ENCODE measurements at places on chromosomes 12 and 14. TPM values are rescaled to one million over a fixed set of nuclear protein-coding genes. Genes with fewer than 3 reads are reported as not detected.

DNA sequence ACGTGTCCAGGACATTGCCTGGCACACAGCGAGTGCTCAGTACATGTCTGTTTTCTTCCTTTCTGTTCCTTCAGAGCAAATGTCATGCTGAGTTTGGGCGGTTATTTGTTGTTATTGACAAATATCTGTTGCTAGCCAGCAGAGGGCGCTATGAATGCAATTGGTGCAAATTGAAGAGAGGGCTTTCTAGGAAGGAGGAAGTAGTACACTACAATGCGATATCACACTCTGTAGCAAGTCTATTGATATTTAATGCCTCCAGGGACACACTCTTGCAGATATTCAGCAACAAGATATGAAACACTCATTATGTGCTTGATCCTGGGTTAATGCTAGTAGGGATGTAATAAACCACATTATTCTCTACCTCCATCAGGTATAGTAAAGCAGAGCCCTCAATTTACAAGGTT is 267.3 kb upstream of the SRRM4 start:
- no peaks in the 10 kb centered on the region for H3K27me3 ChIP-seq
- H3K4me1 ChIP-seq, result no peaks in the 10 kb centered on the region
- H3K27ac ChIP-seq, result no peak overlapping the region
- DNase-seq, result no peak
- no peak overlapping the region for H3K4me3 ChIP-seq

DNA sequence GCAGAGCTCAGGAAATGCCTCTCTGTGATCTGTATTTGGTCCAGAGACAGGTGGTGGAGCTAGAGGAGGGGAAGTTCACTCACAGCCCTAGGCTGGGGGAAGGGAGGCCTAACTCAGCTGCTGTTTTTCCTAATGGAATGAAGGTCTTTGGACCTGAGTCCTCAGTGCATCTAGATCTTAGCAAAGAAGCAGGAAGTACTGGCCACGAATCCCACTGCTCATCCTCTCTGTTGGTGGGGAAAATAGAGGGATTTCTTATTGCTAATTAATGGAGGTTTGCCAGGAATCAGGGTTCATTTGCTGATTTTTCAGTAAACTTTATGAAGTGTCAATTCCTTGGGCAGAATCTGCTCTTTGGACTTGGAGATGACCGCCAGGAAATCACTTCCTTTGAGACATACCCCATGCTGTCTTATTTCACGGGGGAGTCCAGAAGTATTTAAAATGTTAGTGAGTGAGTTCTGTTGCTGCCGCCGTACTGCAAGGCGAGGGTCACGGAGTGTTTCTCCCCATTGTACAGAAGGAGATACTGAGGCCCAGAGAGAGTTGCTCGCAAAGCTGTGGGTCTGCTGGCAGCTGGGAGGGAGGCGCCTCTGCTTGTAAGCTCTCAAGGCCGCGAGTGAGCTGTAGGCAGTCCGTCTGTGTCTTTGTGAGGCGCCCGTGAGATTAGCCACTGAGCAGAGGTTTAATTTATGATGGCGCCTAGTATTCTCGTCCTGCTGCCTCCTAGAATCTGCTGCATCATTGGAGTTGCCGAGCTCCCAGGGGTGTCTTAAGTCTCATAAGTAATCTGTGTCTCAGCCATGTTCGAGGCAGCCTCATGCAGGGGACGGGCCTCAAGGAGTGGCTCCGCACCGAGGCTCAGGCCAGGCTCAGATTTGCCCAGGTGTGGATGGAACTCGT is 88.2 kb downstream of the TSPAN9 start:
- H3K27me3 ChIP-seq, result no peaks in the 10 kb centered on the region
- H3K4me3 ChIP-seq, result no peak overlapping the region
- H3K27ac ChIP-seq, result no peak overlapping the region
- H3K4me1 ChIP-seq, result peaks cover 28% of the 10 kb centered on the region
- peaks cover 7% of the 10 kb centered on the region for H3K36me3 ChIP-seq
- DNase-seq, result no peak

DNA sequence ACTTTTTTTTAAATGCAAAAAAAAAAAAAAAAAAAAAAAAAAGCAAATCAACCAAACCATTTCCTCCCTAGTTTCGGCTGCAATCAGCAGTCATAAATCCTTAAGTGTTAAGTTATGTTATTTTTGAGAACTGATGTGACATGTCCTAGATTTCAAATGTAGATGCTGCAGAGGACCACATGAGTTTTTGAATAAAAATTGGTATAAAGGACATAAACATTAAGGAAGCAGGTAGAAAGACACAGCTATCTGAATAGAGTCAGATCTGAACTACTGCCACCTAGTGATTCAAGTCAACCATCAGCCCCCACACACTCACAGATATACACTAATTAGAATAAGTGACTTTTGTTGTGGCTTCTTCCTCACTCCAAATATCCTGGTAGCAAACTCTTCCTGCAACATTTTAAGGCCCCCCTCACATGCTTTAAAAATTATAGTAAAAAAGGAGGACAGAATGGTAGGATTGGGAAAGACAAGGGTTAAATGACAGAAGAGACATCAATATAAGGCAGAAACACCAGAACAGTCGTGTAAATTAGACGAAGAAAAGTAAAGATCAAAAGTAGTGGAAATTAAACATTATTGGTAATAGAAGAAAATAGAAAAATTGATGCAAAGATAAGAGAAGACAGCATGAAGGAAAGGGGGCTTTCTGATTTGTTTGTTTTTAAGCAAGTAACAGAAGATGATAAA is 394.5 kb upstream of the ATP2B1 start:
- H3K27me3 ChIP-seq, result no peaks in the 10 kb centered on the region
- H3K4me3 ChIP-seq, result no peak overlapping the region
- H3K36me3 ChIP-seq, result no peaks in the 10 kb centered on the region
- peaks cover 18% of the 10 kb centered on the region for H3K4me1 ChIP-seq
- no peak overlapping the region for H3K27ac ChIP-seq
- no peak for DNase-seq

GRCh38 chr14:23864861-23865260 is 88.7 kb upstream of the DHRS4 start:
- no peaks in the 10 kb centered on the region for H3K36me3 ChIP-seq
- no peak overlapping the region for H3K4me3 ChIP-seq
- H3K27me3 ChIP-seq, result peaks cover 18% of the 10 kb centered on the region
- no peak overlapping the region for H3K27ac ChIP-seq

DNA sequence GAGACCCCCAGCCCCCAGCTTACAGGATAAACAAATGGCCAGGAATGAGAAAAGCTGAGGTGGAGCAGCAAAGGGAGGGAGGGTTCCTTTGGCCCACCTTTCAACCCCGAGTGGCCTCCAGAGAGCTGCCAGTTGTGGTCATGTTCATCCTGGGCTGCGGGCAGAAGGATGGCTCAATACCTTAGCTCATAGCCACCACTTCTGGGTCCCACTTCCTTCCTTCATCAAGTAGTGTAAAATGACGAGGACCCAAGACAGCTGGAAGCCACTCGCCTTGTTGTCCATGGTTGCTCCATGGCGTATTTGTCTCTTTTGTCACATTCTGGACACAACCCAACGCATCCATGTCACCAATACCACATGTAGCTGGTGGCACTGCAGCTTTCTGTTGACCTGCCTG is 24.2 kb downstream of the CRACR2A start:
- no peak overlapping the region for H3K4me3 ChIP-seq
- H3K27me3 ChIP-seq, result peaks cover 8% of the 10 kb centered on the region
- no peak for DNase-seq

DNA sequence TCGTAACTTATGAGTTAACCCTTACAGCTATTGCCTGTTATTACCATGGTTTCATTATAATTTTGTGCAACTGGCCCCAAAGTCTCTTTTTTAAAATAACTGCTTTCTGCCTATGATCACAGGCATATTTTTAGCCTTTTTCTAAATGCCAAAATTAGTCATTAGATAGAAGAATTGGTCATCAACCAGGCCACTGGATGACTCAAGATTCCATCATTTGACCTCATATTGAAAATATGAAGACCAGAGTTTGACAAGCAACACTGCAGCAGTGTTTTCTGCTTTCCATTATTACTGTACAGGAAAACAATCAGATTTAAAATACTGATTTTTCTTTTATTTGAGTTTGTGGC is 54.7 kb upstream of the OTOGL start:
- peaks cover 16% of the 10 kb centered on the region for H3K4me1 ChIP-seq
- DNase-seq, result no peak
- H3K27me3 ChIP-seq, result no peaks in the 10 kb centered on the region
- no peak overlapping the region for H3K4me3 ChIP-seq

GRCh38 chr12:92297405-92297804 is 151.8 kb upstream of the BTG1 start:
- H3K27ac ChIP-seq, result no peak overlapping the region
- DNase-seq, result no peak
- no peak overlapping the region for H3K4me3 ChIP-seq
- H3K27me3 ChIP-seq, result no peaks in the 10 kb centered on the region
- H3K4me1 ChIP-seq, result peaks cover 2% of the 10 kb centered on the region

DNA sequence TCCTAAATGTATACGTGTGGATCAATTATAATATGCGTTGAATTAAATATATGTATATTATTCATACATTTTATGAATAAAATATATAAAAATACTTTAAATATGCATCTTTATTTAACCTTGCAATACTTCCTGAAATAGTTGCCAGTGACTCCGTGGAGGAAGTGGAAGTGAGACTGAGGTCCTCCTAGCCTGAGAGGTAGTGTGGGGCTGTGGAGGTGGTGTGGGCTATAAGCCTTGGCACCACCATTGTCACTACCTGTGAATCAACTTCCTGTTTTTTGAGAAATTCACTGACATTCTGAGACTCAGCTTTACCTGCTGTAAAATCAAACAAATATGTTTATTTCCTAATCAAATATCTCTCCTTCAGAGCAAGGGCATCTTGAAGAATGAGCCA is 514.2 kb downstream of the VRK1 start:
- H3K4me1 ChIP-seq, result no peaks in the 10 kb centered on the region
- no peak overlapping the region for H3K4me3 ChIP-seq
- no peak for DNase-seq
- H3K27me3 ChIP-seq, result no peaks in the 10 kb centered on the region

DNA sequence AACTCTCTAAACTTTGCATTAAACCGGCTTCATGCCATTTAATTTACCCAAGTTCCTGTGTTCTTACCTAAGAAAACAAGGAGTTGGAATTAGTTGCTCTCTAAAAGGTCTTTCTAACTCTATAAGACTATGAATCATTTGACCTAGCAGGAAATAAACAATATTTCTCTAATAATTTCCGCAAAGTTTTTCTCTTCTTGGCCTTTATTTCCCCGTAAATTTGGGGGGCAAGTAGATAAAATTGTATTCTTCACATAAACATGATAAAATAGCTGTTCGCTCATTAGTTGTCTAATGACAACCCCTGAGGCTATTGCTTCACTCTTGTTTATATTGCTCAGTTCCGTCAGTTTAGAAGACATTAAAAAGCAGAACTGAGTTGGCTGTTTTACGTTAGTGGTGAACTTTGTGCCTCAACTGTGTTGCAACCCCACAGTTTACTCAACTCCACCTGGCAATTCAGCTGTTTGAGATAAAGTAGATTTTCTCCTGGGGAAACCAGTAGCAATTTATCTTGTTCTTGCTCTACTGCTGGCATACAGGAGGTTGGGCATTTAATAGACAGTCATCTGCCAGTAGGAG is 74.7 kb downstream of the BTG1 start:
- DNase-seq, result no peak
- peaks cover 36% of the 10 kb centered on the region for H3K4me1 ChIP-seq
- H3K27ac ChIP-seq, result no peak overlapping the region
- H3K36me3 ChIP-seq, result no peaks in the 10 kb centered on the region
- H3K4me3 ChIP-seq, result no peak overlapping the region
- H3K27me3 ChIP-seq, result no peaks in the 10 kb centered on the region

GRCh38 chr12:87784350-87784749 is 244.9 kb downstream of the C12orf50 start:
- no peaks in the 10 kb centered on the region for H3K36me3 ChIP-seq
- H3K27me3 ChIP-seq, result no peaks in the 10 kb centered on the region
- no peak for DNase-seq
- no peak overlapping the region for H3K4me3 ChIP-seq

GRCh38 chr14:102011631-102012030 is 47.3 kb downstream of the DYNC1H1 start:
- no peaks in the 10 kb centered on the region for H3K4me1 ChIP-seq
- H3K36me3 ChIP-seq, result peaks cover 81% of the 10 kb centered on the region
- DNase-seq, result no peak
- no peak overlapping the region for H3K4me3 ChIP-seq

DNA sequence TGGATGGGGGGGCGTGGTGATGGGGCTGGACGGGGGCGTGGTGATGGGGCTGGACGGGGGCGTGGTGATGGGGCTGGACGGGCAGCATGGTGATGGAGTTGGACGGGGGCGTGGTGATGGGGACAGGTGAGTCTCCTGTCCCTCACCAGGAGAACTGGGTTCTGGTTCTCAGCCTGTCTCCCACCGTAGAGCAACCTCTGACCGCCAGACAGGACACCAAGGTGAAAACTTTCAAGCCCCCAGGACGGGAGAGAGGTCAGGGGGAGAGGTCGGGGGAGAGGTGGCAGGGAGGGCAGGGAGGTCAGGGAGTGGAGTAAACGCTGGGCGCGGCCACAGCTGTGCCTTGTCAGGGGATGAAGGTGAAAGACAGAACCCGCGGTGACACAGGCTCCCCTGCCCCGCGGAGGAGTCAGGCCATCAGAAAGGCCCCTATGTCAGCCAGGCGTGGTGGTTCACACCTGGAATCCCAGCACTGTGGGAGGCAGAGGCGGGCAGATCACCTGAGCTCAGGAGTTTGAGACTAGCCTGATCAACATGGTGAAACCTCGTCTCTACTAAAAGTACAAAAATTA is 84.6 kb downstream of the GALNT9 start:
- no peak overlapping the region for H3K27ac ChIP-seq
- no peaks in the 10 kb centered on the region for H3K36me3 ChIP-seq
- DNase-seq, result no peak
- no peaks in the 10 kb centered on the region for H3K4me1 ChIP-seq
- no peak overlapping the region for H3K4me3 ChIP-seq

DNA sequence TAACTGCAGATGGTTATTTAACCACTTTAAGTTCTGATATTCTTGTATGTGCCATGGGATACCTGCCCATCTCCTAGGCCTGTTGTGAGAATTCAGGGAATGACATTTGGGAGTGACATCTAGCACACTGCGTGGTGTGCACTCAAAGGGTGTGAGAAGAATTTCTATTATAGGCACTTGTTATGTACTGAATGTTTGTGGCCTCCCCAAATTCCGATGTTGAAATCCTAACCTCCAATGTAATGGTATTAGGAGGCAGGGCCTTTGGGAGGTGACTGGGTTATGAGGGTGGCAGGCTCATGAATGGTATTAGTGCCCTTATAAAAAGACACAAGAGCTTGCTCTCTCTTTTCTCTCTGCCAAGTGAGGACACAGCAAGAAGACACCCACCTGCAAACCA is 27.6 kb downstream of the VCPKMT start:
- H3K4me1 ChIP-seq, result peaks cover 6% of the 10 kb centered on the region
- no peaks in the 10 kb centered on the region for H3K36me3 ChIP-seq
- no peak for DNase-seq
- H3K27ac ChIP-seq, result no peak overlapping the region
- H3K27me3 ChIP-seq, result no peaks in the 10 kb centered on the region

The CLEC14A gene
- total RNA-seq, result not detected

The LRP1-AS gene
- not detected for total RNA-seq

The PLD4 gene
- total RNA-seq, result 0.18 TPM

The CPNE6 gene
- not detected for total RNA-seq

The PMCH gene
- not detected for total RNA-seq

The NUAK1 gene
- total RNA-seq, result 21.1 TPM

The ZFP36L1 gene
- 352 TPM for total RNA-seq

The ITGA5 gene
- 98.4 TPM for total RNA-seq
